Activated T-helper 1 cell treated with anti-CD3 and anti-CD28 coated beads, Interleukin-2, amount 50 U/mL, for 16 hours (primary cell): ENCODE measurements at places on chromosomes 12 and 14.
A peak's percentile ranks its signal among the peaks of the same experiment; 100 is the strongest.

GRCh38 chr14:103495854-103496253, 26.8 kb downstream of the CKB start:
- no peak for DNase-seq

GRCh38 chr12:74890237-74890599, 319.4 kb downstream of the KCNC2 start:
- no peak for DNase-seq

- no peak for DNase-seq
Measured at GRCh38 chr12:60144395-60144794, 548.6 kb downstream of the SLC16A7 start.

DNA sequence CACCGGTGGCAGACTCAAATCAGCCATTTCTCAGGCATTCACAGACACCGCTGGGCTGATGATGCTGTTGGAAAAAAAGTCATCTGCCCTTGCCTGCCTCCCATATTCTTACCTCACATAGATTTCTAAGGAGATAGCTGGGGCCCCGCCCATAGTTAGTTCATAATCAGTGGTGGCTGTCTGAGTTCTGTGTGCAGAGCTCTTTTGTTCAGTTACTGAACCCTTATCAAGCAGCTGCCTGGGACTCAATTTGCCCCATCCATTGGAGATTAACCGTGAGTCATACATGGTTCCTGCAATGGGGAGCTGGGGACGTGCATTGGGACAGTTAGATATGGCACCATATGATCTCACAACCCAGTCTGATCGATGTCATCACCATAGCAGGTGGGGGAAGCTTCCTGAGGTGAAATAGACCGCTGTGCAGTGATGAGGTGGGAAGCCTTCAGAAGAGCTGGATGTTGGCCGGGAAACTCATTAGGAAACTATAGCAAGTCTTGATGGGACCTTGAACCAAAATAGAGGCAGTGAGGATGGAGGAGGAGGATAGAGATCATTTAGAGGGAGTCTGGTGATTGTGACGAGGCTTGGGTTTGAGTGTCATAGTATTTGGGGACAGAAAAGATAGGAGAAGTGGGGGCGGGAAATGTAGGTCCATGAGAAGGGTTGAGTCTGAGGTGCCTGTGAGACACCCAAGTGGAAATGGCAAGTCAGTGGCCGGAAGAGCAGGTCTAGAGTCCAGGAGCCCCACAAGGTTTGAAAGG, 147.8 kb downstream of the GCH1 start:
- no peak for DNase-seq

GRCh38 chr12:106223485-106224354, 24.1 kb downstream of the CKAP4 start:
- DNase-seq, result peak; percentile 46

DNA sequence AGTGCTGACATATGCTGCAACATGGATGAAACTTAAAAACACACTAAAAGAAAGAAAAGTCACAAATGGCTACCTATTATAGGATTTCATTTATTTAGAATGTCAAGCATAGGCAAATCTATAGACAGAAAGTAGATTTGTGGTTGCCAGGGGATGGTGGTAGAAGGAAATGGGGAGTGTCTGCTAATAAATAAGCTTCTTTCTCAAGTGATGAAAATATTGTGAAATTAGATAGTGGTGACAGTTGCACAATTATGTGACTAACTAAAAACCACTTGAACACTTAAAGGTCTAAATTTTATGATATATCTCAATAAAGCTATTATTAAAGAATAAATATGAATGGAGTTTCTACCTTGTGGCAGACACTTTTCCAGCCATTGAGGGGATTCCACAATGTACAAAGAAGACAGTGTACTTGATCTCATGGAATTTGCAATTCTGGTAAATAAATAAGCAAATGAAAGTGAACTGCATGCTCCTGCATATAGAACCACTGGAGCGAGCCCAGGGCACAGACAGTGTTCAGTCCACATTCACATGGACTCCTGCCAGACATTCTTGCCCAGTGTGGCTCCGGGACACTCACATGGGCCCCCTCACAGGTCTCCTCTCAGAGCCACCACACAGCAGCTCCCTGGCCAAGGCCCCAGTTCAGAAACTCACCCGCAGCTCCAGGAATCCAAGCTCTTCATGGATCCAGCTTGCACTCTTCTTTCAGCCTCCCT, 107.1 kb upstream of the ARID2 start:
- no peak for DNase-seq

DNA sequence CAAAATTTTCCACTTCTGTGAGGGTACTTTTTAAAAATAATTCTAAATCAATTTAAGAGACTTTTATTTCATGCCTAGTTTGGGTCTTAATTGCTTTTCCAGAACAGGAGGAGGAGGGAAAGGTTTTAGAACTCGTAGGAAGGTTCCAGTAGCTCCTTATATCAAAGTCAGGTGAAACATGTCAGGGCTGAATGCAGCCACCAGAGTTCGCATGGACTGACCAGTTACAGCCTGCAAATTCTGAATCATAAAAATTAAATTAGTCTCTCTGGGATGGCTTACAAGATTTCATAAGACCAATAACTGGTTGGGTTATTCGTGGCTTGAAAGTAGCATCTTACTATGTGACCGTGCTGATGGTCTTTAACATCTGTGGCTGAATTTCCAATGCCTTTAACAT, 397 bp downstream of the BDKRB1 start:
- no peak for DNase-seq

DNA sequence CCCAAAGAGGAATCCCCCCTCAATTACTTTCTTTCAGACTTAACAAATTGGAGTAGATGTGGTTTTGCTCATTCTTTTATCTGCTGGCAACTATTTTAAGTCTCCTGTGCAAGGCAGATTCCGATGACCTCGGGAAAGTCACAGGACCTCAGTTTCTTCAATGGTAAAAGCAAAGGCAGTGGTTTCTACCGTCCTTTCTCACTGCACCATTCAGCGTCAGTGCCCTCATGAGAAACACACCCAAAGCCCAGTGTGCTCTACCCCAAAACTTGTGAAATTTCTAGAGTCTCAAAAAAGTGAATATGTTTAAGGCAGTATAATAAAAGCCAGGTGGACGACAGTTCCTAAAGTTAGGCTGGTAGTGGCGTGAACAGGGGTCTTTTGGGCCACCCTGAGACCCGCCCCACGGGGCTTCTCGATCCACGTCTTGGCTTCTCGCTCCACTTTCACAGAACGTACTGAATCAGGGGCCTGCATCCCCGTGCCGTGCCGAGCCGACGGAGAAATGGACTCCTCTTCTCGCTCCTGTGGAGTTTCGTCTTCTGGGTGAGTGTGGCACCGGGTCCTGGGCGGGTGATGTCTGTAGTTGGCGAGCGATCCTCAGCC, 1.3 kb upstream of the ARHGAP5 start:
- no peak for DNase-seq

- DNase-seq, result no peak
Measured at GRCh38 chr14:98130691-98131090, 1141.3 kb downstream of the BCL11B start.

GRCh38 chr12:78680596-78680995, 184.0 kb upstream of the SYT1 start:
- no peak for DNase-seq

DNA sequence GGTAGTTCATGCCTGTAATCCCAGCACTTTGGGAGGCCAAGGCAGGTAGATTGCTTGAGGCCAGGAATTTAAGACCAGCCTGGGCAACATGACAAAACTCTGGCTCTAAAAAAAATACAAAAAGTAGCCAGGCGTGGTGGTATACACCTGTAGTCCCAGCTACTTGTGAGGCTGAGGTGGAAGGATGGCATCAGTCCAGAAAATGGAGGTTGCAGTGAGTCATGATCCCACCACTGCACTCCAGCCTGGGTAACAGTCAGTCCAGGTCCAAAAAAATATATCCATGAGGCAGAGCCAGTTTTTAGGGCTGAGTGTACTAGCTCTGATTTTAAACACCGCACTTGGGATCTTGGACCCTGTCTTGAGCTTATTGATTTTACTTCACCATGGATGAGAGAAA, 30.6 kb upstream of the FICD start:
- no peak for DNase-seq

GRCh38 chr14:45373877-45374276, 120.9 kb upstream of the MIS18BP1 start:
- DNase-seq, result no peak

- DNase-seq, result no peak
Measured at GRCh38 chr12:82862876-82863649, 176.4 kb downstream of the TMTC2 start.

GRCh38 chr12:17076028-17076744, 470.2 kb upstream of the LMO3 start:
- DNase-seq, result no peak

- DNase-seq, result no peak
Measured at GRCh38 chr12:89827592-89827991, 119.0 kb upstream of the ATP2B1 start.

- no peak for DNase-seq
Measured at GRCh38 chr12:70842136-70842535, 78.4 kb downstream of the PTPRR start.

DNA sequence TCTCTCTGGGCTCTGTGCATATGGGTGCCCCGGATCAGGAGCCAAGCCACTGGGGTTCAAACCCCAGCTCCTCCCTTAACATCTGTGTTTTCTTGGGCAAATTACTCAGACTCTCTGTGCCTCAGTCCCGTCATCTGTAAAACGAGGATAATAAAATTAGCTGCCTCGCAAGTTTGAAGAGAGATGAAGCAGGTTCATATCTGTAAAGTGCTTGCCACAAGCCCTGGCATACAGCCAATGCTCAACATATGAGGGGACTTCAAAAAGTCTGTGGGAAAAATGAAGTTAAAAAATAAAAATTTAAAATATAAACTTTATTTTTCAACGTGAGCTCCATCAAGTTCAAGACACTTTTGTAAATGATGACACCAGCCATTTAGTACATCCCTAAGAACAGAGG, 276.7 kb downstream of the FOXN3 start:
- DNase-seq, result no peak

DNA sequence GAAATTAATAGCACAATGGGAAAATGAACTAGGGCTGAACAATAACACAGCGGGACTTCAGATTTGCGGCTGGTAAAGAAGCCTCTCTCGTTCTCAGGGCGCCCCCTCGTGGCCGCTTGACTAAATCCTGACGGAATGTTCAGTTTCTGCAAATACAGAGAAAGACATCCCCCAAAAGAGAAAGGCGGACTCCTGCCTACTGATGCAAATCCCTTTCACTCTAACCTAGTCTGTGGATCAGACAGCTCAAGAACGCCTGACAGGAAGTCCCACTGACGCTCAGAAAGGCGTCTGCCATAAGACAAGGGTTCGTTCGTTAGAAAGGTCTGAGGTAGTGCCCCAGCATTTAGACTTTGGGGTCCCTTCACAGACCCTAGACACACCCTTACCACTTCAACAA, 2.5 kb downstream of the NUAK1 start:
- peak; percentile 43 for DNase-seq

GRCh38 chr12:80625901-80626300, 81.5 kb upstream of the MYF6 start:
- DNase-seq, result no peak

- DNase-seq, result no peak
Measured at GRCh38 chr12:18721452-18721851, 16.4 kb downstream of the PLCZ1 start.

- DNase-seq, result no peak
Measured at GRCh38 chr14:53127151-53127550, 26.0 kb downstream of the DDHD1 start.

- no peak for DNase-seq
Measured at GRCh38 chr12:97305651-97306050, 157.0 kb upstream of the RMST start.

DNA sequence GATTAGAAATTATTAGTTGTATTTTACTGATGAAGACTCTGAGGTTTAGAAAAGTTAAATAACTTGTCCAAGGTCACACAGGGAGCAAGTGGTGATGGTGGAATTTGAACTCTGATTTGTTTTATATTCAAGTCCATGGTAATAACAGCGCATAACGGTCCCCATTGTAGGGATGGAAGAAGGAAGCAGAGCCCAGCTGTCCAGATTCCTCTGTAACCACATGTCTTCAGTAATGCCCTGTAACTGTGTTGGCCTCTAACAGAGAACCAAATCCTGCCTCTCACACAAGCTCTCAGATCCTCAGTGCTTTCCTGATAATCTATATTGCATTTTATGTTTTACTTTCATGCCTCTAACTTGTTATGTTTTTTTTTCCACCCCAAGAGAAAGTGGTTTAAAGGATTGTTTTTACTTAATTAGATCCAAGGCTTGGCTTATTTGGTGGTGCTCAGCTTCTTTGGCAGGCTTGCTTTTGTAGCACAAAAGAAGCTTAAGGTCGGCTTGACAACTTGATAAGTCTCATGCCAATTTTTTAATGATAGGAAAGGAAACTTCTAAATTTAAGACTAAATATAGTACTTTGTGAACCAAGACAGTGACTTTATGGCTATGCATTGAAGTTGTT, 105.1 kb upstream of the SEL1L start:
- DNase-seq, result no peak

DNA sequence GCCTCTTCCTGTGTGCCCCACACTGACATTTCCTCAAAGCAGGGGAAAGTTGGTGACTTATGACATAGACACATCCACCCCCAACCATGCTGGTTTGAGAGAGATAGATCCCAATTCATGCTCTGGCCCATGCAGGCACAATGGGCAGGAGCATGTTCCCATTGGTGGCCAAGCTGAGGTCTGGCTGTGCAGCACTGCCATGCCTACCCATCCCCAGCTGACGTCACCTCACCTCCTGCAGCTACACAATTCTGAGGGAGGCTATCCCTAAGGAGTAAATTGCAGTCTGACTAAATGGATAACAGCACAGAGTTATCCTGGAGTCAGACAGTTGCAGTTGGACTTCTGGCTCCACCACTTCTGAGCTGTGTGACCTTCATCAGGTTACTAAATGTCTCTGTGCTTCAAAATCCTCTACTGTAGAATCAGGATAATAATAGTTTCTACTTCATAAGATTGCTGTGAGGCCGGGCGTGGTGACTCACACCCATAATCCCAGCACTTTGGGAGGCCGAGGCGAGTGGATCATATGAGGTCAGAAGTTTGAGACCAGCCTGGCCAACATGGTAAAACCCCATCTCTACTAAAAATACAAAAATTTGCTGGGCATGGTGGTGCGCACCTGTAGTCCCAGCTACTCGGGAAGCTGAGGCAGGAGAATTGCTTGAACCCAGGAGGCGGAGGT, 323.9 kb downstream of the BCL11B start:
- no peak for DNase-seq

- no peak for DNase-seq
Measured at GRCh38 chr12:56776654-56777053, 13.5 kb downstream of the HSD17B6 start.

DNA sequence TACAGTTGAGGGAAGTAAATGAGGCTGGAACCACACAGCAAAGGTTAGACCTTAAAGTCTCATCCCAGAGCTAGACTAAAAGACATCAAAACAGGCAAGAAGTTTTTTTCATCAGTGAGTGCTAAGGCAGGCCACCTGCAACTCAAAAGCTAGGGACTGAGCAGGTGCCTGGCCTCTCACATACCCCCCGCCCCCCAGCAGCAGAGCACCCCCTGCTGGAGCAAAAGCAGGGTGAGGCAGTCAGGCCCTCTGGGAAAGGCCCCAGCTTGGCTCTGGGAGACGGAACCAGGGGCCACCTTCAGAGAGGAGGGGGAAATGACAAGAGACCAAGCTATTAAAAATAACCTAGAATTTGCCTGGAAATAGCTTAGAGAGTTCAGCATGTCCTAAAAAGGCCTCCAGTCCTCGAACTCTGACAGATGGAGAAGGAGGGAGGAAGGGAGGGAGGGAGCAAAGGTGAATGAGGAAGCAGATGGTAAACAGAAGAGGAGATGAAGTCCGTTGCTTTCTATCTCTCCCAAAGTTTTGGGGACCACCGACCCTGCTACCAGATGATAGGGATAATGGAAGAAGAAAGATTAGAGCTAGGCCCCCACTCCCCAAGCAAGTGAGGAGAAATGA, 1.8 kb downstream of the ITGA7 start:
- DNase-seq, result no peak
